ENCODE measurements at places on chromosomes 16 and 17.

DNA sequence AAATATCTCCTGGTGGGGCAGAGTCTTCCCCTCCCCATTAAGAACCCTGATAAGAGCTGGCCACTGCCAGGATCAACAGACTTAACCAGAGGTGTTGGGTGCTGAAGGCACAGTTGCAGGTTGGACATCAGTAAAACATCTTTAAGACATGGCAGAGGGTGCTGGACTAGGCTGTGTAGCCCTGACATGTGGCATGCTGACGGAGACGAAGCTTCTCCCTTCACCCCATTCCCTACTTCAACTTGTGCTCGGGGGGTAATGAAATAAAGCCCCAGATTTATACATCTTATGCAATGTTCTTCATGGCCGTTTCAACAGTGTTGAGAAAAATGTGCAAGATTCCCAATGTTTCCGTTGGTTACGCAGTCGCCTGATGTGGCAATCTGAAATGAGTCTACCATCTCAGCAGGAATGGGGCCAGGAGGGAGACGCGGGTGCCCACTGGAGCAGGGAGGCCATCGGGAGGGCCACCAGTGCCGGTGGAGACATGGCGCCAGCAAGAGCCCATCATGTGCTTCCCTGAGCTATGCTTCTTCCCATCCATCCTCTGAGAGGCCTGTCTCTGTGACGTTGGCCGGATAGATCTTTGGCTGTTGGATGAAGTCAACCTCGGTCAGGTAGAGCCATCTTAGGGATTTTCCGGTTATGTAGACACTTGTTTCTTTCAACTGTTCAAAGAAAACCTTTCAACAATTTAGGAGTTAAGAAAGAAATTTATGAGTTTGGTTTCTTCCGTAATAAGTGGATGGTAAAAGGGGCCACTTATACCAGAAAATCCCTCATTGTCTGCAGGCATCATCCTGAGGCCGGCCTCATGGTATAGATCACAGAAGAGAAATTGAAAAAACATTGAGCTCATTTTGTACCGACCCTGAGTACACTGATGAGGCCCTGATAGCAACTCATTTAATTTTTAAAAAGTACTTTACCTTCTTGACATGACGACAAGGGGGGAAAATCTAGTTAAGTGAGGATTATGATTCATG, 6.4 kb downstream of the IRF8 start:
- no peak for DNase-seq

DNA sequence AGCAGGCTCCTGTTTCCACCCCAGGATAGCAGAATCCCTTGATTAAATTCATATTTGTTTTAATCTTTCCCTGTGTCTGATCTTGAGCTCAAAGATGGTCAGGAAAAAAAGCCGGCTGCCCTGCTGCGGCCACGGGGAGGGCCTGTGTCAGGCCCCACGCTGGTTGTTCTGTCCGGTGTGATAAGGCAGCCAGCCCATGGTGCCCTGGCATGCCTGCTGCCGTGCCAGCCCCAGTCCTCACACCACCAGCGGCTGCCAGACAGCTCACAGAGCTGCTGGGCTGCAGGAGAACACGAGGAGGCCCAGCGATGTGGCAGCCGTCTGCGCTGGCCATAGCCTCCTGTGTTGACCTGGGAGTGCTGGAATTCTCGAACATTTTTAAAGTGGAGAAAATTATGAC, 34.7 kb upstream of the BRD7 start:
- DNase-seq: no peak

GRCh38 chr17:10754109-10754508, 24.3 kb upstream of the TMEM220 start:
- no peak for DNase-seq

DNA sequence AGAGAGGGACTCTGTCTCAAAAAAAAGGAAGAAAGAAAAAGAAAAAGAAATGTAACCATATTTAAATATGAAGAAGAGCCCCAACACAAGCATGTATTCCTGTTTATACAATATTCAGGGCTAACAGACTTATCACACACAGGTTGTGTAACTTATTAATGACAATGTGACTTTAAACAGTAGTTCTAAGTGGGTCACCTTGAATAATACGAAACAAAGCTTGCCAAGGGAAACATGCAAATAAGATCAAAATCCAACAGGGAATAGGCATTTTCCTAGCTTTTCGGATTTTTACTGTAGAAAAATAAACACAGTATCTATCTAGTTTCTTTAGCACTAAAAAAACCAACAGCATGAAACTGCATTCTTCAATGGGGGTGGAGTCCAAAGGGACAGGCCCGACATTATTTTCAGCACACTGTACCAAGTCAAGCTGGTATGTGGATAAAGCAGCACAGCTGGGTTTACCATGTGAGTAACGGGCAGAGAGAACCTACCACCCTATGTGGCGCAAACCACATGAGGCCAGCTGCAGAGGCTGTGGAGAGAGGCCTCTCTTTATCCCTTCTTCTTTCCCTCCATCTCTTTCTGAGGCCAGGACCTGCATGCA, 45.3 kb downstream of the TOM1L2 start:
- DNase-seq: no peak

DNA sequence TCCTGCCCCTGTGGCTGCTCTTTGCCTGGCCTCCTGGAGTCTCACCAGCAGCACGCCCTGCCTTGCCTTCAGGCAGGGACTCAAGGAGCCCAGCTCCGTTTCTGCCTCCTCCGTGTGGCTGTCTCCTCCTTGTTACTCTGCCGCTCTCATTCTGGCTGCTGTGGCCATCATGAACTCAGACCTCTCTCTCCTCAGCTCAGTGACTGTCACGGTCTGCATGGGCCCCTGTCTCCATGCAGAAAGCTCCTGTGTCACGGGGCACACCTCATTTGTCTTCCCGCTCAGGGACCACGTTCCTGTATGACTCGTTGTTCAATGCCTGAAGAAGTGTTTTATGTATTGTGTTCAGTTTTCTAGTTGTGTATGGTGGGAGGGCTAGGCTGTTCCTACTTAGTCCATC, 25.3 kb downstream of the RPTOR start:
- no peak for DNase-seq

- no peak for DNase-seq
Observed at GRCh38 chr16:48300391-48300856, 53.1 kb upstream of the ABCC11 start.

- peak; percentile 28 for DNase-seq
Observed at GRCh38 chr17:688100-688989, 26.3 kb downstream of the VPS53 start.

- no peak for DNase-seq
Observed at GRCh38 chr16:54724346-54724925, 206.2 kb upstream of the IRX5 start.

DNA sequence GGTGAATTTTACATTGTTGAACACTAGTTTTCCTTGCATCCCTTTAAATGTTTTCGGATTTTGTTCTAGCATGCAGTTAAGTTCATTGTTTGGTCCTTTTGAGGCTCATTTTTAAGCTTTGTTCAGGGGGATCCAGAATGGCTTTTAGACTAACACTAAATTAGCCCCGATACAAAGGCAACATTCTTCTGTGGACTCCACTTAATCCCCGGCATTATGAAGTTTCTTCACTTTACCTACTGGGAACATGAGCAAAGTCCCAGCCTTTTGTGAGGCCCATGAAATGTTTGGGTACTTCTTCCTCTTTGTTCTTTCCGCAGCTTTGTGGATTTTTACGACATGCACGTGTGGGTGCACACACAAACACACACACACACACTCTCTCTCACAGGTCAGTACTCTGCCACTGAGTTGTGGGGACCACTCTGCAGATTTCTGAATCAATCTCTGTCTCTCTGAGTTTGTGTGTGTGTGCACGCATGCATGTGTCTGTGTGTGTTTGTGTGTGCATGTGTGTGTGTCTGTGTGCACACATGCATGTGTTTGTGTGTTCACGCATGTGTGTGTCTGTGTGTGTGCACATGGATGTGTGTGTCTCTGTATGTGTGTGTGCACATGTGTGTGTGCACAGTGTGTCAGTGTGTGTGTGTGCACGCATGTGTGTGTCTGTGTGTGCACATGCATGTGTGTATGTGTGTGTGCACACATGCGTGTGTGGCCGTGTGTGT, 240.4 kb upstream of the TNRC6C start:
- no peak for DNase-seq

DNA sequence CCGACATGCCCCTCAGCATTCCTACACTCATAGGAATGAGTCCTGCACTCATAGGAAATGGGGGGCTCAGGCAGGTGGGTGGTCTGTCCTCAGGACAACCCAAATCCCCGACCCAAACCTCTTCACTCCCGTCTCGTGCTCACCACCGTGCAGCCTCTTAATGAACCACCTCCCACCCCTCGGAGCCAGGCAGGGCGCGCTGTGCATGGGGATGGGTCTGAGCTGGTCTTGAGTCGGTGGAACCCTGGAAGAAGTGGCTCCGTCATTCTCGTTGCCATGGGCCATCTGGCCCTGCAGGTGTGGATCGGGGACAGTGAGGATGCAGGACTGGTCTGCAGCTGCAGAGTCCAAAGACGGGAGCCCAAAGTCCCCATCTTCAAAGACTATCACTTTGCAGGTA, 6.4 kb upstream of the RAB40B start:
- no peak for DNase-seq

GRCh38 chr16:84931107-84931494, 80.2 kb downstream of the ZDHHC7 start:
- DNase-seq: no peak

DNA sequence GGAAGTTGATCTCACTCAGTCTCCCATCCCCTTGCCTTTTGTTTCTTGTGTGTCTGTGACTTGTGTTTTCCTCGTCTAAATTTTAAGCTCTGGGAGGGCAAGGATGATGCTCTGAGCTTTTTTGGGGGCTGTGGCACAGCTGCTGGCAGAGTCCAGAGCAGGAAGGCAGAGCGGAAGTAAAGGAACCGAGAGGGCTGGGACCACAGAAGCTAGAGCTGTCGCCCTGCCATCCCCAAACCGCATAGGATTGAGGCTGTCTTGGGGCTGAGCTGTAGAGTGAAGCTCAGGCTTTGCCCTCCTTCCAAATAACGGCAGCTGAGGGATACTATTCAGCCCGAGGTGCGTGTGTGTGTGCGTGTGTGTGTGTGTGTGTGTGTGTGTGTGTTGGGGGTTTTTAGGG, 3.8 kb upstream of the DNAH2 start:
- DNase-seq: no peak

GRCh38 chr17:77378318-77379064, 237.7 kb downstream of the SEC14L1 start:
- no peak for DNase-seq

GRCh38 chr16:10312784-10313724, 72.8 kb upstream of the ATF7IP2 start:
- DNase-seq: peak; percentile 43

- DNase-seq: no peak
Observed at GRCh38 chr17:66369830-66370229, 67.4 kb downstream of the PRKCA start.

GRCh38 chr16:23398987-23399805, 53.8 kb downstream of the COG7 start:
- DNase-seq: no peak

DNA sequence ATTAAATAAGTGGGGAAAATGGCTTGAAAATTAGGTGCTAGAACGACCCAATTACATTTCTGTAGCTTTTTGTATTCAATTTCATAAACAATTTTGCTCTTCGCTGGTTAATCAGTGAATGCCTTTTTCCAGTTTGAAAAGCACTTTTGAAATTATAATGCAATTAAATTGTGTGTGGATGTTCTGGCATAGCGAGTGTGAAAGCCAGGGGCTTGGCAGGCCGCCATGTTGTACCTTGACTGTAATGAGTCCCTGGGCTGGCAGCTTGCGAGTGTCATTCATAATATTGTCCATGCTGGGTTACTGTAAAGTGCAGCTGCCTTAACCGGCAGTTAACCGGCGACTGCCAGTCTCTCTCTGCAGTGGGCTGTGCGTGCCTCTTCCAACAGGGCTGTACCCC, 177.8 kb downstream of the CCDC182 start:
- no peak for DNase-seq

DNA sequence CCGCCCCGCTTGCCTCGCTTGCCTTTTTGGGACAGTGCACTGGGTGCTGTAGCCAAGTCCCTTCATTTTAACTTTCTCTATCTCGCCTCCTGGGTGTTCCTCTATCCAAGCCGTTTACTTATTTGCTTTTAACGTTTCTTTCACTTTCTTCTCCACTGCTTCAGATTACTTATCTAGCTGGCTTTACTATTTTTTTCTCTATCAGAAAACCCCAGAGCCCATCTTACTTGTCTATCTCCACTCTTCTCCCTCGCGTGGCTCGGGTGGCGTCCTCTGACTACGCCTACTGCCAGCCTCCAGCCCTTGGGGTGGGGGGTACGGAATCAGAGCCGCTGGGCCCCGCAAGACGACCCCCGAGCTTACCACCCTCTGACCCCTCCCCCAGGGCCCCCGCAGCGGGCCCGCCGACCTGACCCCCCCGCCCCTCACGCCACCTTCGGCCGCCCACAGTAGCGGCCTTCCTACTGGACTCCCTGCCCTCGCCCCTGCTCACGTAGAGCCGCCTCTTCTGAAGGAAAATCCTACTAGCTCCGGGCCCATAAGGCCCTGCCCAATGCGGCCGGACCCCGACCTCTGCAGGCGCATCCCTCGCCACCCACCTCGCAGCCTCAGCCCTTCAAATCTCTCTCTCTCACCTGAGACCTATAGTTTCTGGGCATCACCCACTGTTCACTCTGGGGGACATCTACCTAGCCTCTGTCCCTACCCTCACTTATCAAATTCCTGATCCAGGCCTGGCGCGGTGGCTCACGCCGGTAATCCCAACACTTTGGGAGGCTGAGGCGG, 1.0 kb upstream of the SLC12A4 start:
- peak; percentile 55 for DNase-seq

DNA sequence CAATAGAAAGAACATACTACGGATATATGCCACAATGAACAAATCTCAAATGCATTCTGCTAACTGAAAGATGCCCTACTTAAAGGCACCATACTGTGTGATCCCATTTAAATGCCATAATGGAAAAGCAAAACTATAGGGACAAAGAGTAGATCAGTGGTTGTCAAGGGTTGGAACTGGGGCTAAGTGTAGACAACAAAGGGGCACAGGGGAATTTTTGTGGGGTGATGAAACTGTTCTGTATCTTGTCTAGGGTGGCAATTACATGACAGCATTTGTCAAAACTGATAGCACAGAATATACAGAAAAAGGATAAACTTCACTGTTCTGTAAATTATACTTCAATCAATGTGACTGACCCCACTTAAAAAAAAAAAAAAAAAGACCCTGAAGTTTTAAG, 17.7 kb downstream of the GFOD2 start:
- DNase-seq: no peak

DNA sequence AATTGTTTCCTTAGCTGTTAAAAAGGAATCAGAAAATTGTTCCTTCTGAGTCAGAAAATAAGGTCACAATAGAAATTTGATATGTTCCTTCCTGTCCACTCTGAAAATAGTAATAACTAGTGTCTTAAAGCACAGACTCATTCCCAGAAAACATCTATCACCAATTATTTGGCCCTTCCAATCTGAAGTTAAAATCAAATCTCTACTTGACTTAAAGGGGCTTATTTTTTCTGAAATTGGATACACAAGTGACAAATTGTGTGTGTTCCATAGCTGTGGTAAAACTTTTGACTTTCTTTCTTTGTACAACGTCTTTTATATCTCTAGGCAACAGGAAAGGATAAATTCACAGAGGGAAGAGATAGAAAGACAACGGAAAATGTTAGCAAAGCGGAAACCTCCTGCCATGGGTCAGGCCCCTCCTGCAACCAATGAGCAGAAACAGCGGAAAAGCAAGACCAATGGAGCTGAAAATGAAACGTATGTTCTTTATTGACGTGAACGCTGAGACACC, 54.5 kb upstream of the MRC2 start:
- no peak for DNase-seq
